ENCODE measurements at places on chromosomes 6 and 20.

GRCh38 chr6:116078945-116079344 is 18.3 kb upstream of the FRK start:
- no peak for DNase-seq

GRCh38 chr6:25555188-25555587 is 96.8 kb upstream of the SCGN start:
- DNase-seq: no peak

- no peak for DNase-seq
These were observed 79.9 kb downstream of the ZNF217 start for GRCh38 chr20:53513489-53514298.

GRCh38 chr20:36666181-36666740 is 20.3 kb upstream of the SLA2 start:
- DNase-seq: peak; percentile 21

GRCh38 chr20:56245761-56246160 is 2.8 kb upstream of the MC3R start:
- no peak for DNase-seq

DNA sequence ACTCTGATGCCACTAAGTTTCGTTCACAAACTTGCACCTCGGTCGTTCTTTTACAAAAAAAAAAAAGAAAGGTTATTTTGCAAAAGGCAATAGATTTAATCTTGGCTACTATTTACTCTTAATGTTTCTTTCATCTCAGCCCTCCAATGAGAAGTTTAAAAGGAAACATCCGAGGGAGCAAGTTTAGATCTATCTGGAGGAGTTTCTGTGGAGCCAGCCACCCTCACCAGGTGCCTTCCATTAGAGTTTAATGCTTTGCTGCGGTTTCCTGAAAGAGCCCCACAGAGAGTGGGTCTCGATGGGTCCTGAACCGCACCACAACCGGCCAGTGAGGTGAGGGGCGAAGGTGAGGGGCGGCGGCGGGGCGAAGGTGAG is 632 bp downstream of the PRKN start:
- DNase-seq: no peak

GRCh38 chr6:14371530-14371929 is 254.0 kb downstream of the CD83 start:
- DNase-seq: no peak

DNA sequence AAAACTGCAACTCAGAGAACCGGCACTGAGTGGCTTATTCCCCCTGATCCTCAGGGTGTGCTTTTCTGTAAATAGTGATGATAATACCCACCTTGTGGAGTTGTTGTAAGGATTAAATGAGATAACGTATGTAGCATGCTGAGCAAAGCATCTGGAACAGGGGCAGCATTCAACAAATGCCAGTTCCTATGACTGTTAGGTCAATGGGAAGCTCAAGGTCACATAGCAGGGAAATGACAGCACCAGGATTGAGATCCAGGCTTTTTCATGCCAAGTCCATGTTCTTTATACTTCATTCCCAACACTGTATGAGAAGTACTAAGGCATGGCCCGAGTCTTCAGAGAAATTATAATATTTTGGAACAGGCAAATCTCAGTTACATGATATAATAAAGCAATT is 5.1 kb downstream of the RCAN2 start:
- DNase-seq: no peak

DNA sequence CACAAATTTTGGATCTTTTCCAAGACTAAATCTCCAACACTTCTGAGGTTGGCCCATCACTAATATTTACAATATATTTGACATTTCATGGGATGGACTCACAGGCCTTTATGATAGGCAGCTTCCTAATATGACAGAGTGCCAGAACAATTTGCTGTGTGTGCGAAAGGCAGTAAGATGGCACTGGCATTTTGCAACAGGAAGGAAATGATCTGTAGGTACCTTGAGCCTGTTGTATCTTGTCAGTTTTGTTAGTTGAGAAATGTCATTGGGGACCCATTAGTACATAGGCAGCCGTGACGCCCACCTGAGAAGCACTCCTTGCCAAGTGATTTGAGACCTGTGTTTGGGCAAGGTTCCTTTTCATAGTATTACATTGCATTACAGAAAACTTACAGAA is 153.4 kb upstream of the HEY2 start:
- DNase-seq: no peak

DNA sequence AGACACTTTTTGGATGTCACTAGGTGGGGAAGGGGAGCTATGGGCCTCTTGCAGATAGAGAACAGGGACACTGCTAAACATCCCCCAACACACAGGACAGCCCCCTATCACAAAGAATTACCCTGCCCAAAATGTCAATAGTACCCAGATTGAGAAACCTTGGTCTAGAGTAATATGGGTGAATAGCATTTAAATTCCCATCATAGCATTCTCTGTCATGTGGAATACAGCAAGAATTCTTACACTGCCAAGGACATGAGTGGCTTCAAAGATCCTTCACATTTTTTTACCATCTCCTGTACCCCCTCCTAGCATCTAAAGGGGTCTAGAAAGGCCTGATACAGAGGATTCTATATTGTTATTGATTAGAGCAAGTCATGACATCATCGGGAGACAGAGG is 83.1 kb upstream of the SSTR4 start:
- no peak for DNase-seq

DNA sequence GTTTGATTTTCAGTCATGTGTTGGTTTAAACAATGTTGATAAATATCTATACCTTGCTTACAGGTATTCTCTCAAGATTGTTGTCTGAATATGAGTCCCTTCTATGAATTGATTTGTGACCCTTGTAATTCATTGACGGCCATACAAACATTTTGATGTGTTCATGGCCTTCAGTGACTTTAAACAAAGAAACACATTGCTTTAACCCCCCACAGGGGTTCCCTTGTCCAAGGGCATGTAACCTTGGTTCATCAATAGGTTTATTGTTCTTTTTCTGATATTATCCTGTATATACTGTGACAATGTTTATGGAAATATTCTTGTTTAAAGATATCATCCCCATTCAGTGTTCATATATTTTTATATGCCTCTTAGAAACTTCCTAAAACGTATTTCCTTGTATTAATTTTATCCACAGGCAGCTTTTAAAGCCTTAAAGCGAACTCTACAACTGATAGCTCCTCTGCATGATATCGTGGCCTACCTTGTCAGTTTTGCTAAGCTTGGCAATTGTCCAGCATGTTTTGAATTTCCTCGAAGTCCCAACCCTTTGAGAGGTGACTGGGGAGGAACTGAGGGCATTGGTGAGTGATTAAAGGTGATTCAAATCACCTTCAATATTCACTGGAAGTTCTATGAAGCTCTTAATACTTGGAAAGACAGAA is 87.0 kb downstream of the CD164 start:
- DNase-seq: no peak

DNA sequence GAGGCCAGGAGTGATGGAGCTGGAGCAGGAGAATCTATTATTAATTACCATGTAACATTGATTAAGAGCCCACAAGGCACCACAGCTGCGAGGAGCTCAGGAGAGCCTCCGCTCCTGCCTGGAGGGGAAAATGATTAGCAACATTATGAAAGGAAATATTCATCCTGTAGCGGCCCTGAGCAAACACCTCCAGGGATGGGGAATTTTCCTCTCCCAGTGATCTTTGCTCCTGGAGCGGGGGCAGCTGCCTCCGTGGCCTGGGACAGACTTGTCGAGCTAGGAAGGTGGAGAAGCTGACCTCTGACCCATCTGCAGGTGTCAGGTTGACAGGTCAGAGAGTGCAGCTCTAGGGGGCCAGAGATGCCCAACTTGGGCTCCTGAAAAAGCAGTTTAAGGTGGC is 40.1 kb upstream of the SIRPA start:
- DNase-seq: no peak

DNA sequence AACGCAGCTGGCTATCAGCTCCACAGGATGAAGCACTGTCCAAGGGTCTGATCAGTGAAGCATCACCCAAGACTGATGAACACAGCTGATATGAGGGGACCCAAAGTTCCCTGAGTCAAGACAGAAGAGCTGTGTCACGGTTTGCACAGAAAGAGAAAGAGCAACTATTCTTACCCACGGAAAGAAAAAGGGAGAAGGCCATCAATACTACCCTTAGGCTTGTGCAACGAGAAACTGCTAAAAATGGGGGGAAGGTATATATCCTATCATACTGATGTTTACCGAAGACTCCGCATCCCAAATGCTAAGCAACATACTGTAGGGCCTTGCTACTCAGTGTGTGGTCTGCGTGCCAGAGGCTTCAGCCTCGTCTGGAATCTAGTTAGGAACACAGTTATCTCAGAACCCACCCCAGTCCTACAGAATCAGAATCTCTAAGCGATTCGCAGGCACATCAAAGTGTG is 665 bp downstream of the FASTKD5 start:
- no peak for DNase-seq

- no peak for DNase-seq
These were observed 13.7 kb downstream of the BCL2L1 start for GRCh38 chr20:31708736-31709534.

DNA sequence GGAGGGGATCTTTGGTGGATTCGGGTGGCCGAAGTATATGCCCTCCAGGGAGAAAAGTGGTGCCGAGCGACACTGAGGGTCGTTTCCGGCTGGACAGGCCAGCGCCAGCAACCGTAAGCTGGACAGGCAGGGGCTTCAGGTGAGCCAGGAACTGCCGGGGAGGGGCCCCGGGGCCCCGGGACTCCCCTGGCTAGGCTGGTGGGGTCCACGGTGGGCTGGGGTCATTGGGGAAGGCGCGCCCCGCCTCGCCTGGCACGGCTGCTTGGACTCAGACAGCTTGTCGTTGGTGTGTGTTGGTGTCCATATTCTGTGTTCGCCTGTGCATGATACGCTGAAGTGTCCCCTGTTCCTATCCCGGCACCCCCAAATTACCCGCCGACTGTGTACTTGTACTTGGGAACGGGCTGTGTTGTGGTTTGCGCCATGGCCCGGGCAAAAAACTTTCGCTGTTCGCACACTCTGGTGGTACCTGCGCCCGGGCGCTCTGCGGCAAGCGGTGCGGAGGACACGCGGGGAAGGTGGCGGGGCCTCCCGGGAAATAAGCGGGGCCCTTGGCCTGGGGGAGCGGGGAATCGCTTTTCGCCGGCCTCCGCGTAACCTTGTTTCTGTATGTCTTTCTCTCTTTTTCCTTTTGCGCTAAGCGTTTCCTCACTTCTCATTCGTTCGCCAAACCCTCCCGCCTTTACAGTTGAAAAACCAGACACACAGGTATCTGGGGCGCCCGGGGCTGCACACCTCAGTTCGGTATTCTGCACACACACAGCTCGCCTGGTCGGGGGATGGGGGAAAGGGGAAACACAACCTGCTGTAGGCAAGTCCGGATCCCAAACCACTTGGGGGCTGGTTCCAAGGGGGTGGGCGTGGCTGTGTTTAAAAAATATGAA is 3.2 kb downstream of the GNAS start:
- DNase-seq: no peak

DNA sequence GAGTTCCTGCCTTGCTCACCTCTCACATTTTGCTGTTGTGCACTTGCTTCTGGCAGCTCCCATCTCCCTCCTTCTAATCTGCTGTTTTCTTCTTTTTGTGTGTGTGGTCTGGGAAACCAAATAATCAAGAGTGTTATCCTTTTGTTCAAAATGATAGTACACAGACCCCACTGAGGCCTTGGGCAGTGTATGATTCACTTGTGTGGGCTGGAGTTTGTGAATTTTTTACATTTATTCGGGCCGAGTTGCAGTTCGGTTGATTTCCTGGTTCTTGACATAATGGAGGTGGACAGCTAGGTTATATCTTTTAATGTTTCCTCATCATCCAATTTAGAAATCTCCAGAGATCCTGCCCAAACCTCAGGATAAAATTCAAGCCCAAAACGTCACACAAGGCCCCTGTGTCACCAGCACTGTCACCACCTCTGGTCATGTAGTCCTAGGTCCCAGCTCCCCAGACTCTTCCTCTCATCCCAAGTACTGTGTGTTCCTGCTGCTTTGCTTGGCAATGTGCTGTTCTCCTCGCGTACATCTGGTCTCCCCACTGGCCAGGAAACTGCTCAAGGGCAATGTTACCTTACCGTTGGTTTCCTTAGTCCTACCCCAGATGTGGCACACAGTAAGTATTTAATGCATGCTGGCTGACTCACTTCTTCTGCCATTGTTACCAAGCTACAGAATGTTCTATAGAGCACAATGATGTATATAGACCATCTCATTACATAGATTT is 55.7 kb upstream of the PHACTR2 start:
- DNase-seq: no peak

- no peak for DNase-seq
These were observed 131.0 kb downstream of the MAN1A1 start for GRCh38 chr6:119218548-119218947.

DNA sequence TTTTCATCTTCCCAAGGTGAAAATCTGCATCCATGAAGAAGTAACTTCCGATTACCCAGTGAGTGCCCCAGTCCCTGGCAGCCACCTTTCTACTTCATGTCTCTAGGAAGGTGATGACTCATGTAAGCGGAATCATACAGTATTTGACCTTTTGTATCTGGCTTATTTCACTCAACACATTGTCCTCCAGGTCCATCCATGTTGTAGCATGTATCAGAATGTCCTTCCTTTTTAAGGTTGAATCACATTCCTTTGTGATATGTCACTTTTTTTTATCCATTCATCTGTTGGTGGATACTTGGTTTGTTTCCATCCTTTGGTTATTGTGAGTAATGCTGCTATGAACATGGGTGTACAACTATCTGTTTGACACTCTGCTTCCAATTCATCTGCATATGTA is 176.3 kb upstream of the CDYL start:
- DNase-seq: no peak

- DNase-seq: no peak
These were observed 43.5 kb upstream of the ENPP1 start for GRCh38 chr6:131764350-131764749.

DNA sequence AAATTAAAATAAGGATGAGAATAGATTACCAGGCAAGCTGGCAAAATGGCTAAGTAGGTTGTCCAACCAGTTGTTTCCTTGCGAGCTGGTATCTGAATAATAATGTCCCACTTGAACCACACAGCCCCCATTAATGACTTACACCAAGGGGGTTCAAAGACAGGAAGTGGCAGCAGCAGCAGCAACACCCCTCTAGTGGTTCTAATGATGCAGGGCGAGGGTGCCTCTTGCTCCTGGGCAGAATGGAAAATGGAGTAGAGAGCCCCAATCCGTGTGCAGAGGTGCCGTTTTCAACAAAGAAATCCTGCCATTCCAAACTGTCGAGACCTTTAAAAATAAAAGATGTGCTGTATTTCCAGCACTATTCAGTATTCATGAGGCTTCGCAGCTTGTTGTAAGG is 218.1 kb downstream of the TSHZ2 start:
- no peak for DNase-seq

DNA sequence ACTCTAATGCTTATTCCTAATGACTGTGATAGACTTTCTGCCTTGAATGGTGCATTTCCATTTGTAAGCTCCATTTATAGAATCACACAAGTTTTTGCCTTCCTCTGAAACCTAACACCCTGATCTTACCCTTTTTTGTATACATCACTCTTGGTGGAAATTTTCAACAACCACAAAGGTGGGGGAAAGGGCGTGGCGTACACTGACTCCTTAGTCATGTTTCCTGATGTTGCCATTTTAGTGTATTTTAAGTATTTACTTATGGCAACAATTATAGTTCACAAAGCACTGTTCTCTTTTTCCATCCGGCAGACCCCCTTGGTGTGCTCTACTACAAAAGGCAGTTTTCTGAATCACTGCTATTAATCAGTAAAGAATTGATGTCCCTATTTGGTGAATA is 92.0 kb downstream of the ATXN1 start:
- peak; percentile 34 for DNase-seq
